ENCODE measurements at places on chromosomes 5 and 9. TPM values are rescaled to one million over a fixed set of nuclear protein-coding genes. Genes with fewer than 3 reads are reported as not detected.

The DPYSL3 gene
- total RNA-seq: not detected

The SLIT3 gene
- total RNA-seq: not detected

GRCh38 chr5:154697371-154697770 is 57.8 kb upstream of the LARP1 start:
- H3K4me3 ChIP-seq: no peak overlapping the region
- no peaks in the 10 kb centered on the region for H3K36me3 ChIP-seq
- no peak for DNase-seq
- no peaks in the 10 kb centered on the region for H3K27me3 ChIP-seq
- H3K27ac ChIP-seq: no peak overlapping the region

GRCh38 chr5:137265457-137265856 is 233.7 kb downstream of the SPOCK1 start:
- H3K27ac ChIP-seq: no peak overlapping the region
- H3K4me1 ChIP-seq: no peaks in the 10 kb centered on the region
- peaks cover 5% of the 10 kb centered on the region for H3K27me3 ChIP-seq
- no peak for DNase-seq

Measured in activated B cell treated with CpG ODN at 0.5 μM for 24 hours (primary cell).